HFF-Myc (cell line): ENCODE measurements at places on chromosomes 13 and 19.

DNA sequence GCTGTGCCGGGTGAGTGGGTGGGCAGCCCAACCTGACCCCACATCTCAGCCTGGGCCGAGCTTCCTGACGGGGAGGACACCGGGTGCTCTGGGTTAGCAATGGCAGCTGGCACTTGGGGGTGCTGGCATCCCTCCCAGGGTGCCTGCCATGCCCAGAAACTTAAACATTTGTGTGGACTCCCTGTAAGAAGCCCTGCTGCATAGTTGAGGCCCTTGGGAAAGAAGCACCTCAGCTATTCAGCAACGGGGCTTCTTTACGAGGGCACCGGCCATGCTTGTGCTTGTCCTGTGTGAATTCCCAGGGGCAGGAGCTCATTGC lies 33.8 kb upstream of the MEDAG start:
- no peak for DNase-seq

GRCh38 chr13:51728972-51729371 lies 75.0 kb downstream of the DHRS12 start:
- DNase-seq: no peak

DNA sequence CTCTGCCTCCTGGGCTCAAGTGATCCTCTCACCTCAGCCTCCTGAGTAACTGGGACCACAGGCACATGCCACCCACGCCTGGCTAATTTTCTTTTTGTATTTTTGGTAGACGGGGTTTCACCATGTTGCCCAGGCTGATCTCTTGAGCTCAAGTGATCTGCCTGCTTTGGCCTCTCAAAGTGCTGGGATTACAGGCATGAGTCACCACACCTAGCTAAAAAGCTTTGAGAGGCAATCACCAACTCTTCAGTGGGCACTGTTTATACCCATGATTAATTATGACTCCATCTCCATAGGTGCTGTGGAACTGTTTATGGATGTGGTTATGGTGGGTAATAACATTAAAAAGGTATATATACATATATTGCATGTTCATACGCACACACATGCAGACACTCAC lies 7.5 kb upstream of the RBM26 start:
- no peak for DNase-seq

GRCh38 chr13:112061367-112062061 lies 5.4 kb upstream of the SOX1 start:
- DNase-seq: no peak

DNA sequence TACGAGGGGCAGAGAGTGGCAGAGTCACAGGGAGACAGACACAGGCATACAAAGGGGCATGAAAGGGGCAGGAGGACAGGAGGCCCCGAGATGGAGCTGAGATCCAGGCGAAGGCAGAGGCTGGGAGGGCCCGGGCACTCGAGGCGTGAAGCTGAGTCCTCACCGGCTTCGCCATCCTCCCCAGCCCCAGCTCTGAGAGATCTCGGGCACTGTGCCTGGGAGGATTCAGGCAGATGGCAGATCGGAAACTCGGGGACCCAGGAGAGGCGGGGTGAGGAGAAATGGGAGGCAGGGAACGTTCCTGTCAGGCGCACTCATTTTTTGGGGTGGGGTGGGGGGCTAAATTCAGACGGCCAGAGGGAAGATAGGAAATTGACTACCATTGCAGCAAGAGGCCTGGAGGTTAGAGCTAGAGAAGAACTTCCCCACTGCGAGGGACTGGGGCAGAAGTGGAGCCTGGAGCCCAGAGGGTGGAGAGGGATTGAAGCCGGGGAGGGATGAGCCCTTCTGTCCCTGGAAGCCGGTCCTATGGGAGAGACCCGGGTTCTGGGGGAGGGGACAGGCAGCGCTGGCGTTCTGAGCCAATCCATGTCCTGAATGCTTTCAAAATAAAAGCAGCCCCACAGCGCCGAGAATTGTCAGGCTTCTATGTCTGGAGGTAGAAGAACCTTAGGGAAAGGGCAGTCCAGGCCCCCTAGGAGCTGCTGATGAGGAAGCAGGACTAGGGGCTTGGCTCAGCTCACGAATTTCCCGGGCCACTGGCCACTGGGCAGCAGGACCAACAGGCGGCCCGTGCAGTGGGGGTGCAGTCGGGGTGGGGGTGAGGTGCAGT lies 12.6 kb downstream of the LRRC4B start:
- no peak for DNase-seq

DNA sequence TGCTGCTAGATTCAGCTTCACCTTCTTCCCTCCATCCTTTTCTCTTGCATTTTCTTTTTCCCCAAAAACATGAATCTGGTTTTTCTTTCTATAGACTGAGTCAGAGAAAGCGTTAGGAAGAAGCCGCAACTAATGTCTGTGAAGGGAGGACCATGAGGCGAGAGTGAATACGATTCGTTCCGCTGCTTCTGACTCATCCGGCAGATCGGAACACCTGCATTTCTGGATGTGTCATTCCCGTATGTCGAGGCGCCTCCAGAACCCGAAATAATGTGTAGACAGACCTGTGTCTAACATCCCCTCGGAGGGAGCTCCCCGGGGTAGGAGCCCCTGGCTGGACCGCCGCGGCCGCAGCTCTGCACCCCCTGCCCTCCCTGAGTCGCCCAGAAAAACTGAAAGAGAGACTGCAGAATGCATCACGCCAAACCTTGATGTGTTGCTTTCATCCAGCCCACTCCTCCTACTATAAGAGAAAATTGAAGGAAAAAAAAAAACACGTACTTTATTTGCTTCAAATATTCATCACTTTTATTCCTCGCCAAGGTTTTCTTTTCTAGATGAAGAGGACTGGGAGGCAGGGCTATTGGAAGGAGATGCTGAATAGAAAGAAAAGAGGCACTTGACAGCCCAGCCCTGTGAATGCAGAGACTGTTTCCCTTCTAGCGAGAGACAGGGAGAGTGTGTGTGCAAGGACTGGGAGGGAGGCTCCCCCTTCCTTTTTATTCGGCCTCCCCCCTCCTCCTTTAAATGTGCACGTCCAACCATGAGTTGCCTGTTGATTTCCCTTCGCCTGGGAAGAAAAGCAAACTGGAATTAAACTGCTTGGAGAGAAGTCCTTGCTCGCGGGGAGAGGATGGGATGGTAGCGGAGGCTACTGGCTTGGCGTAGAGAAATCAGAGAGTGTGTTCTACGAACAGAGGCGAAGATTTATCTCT lies 616 bp upstream of the PCDH17 start:
- no peak for DNase-seq

DNA sequence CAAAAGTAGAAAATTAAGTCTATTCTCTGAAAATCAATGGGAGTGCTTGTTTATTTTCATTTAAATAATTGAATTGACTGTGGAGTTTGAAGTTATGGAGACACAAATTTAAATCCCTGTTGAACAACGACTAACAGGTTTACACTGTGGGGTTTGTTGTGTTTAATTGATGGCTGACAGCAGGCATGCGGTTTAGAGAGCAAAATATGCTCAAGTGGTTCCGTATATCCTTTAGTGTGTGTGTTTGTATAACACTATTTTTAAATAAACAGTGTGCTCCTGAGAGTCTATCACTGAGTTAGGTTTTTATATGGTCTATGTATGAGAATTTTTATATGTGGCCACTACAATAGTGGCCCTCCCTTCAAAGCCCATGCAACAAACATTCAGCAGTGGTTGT lies 332.0 kb downstream of the GPC6 start:
- no peak for DNase-seq

DNA sequence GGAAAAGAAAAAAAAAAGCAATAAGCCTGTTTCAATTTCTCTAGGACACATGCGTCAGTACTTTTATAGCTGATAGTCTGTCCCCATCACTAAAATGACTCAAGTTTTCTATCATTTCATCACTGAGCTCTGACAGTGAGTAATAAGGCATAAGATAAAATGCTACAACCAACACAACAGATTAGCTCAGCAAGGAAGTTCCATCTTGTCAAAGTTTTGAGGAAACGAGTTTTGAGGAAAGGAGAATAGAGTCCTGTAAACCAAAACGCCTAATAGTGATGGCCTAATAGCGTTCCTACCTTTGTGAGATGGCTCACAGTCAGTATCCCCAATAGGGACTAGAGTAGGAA lies 145.1 kb downstream of the LACC1 start:
- DNase-seq: no peak

DNA sequence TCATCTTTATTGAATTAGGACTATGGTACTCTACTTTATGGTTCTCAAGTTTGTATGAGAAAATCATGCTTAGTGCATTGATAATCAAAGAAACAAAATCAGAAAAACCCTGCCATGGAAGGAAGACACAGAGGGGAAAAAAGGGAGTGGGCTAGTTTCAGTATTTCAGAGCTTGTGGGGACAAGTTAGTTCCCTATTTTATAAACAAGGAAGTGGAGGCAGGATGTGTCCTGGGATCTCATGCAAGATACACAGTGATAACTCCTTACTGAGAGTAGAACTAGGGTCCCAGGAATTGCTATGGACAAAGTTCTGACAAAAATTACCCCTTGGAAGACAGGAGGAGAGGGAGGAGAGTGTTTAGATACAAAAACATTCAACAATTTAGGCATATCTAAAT lies 1277.3 kb downstream of the UQCRFS1 start:
- no peak for DNase-seq

DNA sequence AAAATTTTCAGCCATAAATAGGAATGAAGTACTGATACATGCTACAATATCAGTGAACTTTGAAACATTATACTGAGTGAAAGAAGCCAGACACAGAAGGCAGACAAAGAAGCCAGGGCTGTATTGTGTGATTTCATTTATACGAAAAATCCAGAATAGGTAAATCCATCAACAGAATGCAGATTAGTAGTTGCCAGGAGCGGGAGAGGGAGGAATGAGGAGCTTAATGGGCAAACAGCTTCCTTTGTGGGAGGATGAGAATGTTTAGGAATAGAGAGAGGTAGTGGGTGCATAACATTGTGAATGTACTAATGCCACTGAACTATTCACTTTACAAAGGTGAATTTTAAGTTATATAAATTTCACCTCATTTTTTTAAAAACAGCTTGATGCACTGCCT lies 103.3 kb upstream of the SERTM1 start:
- no peak for DNase-seq

DNA sequence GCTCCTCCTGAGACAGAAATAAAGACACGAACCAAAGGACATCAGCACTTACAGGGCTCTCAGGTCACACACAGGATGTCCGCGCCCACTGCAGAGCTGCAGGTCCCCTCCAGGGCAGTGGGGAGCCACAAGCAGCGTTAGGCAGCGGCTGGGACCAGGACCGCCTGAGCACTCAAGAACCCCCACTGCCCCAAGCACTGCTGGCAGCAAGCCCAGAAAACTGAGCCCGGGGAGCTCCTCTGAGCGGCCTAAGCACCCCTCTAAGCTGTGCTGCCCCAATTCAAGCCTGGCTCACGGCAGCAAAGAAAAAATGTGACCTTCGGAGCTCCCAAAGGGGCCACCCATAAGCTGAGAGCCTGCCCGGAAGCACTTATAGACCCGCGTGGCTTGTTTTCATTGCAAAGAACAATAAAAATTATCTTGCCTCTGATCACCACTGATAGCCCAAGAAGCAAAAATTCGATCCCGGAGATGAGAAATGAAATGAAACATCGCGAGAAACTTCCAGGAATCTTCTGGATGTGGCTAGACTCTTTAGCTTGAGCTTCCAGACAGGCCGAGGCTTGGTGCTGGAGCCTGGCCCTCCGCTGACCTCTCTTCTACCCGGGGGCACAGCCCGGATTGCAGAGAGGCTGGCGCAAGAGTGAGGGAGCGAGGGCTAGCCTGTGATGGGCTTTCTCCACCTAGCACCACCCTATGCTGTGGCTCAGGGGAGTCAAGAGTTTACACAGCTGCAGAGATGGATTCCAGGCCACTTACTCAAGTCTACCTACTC lies 6.3 kb downstream of the DPP9 start:
- no peak for DNase-seq

- peak; percentile 15 for DNase-seq
Observed at GRCh38 chr13:109348519-109349258, 437.7 kb downstream of the IRS2 start.

- no peak for DNase-seq
Observed at GRCh38 chr13:114132419-114133121, at the start of gene RASA3. Gene RASA3, minus strand, starts transcription at chr13:114132623. Its CDS starts 134 bp downstream, at chr13:114132489.
